Right renal cortex interstitium (tissue), 3 donors: ENCODE measurements at places on chromosomes 3 and 15. TPM values are rescaled to one million over a fixed set of nuclear protein-coding genes. Genes with fewer than 3 reads are reported as not detected.

Gene CLDN16
- 49.3 TPM for polyA plus RNA-seq

Gene LRRIQ4
- polyA plus RNA-seq: 0.08 TPM

Gene TICRR
- 8.5 TPM for polyA plus RNA-seq

Gene SH2D7
- 0.44 TPM for polyA plus RNA-seq

Gene MAP1A
- polyA plus RNA-seq: 8.7 TPM

Gene HIGD1A
- polyA plus RNA-seq: 202 TPM

Gene CYP1A1
- polyA plus RNA-seq: not detected

Gene ZBED2
- polyA plus RNA-seq: 0.18 TPM

Gene C3orf52
- polyA plus RNA-seq: 4.9 TPM

Gene TMEM212
- polyA plus RNA-seq: not detected

Gene C3orf22
- polyA plus RNA-seq: 0.11 TPM

Gene CCDC13
- 2.4 TPM for polyA plus RNA-seq

Gene MASP1
- 8.1 TPM for polyA plus RNA-seq

Gene TUSC7
- not detected for polyA plus RNA-seq

Gene GOLGA8O
- not detected for polyA plus RNA-seq

Gene C3orf80
- 0.25 TPM for polyA plus RNA-seq

Gene VPS18
- polyA plus RNA-seq: 17.7 TPM

Gene QTRT2
- 24.9 TPM for polyA plus RNA-seq

Gene PLSCR5
- not detected for polyA plus RNA-seq

Gene CTDSPL2
- polyA plus RNA-seq: 69.1 TPM

Gene DPPA2
- 0.76 TPM for polyA plus RNA-seq

Gene HAPLN3
- polyA plus RNA-seq: 2.1 TPM

Gene CCR5
- 0.46 TPM for polyA plus RNA-seq

Gene SLC2A2
- 11.3 TPM for polyA plus RNA-seq

Gene CAPN3
- polyA plus RNA-seq: 24.6 TPM

Gene TM4SF18
- polyA plus RNA-seq: 31.3 TPM

Gene KNG1
- polyA plus RNA-seq: 144 TPM

Gene CASR
- polyA plus RNA-seq: 27.1 TPM

Gene ZNF80
- polyA plus RNA-seq: not detected

Gene DNAJC19
- 78.4 TPM for polyA plus RNA-seq

Gene IQCF2
- not detected for polyA plus RNA-seq

Gene HRG
- 2.1 TPM for polyA plus RNA-seq

Gene COLQ
- 5.1 TPM for polyA plus RNA-seq

Gene TRPM1
- polyA plus RNA-seq: 0.18 TPM

Gene CEMIP
- 1.9 TPM for polyA plus RNA-seq

Gene KCNH8
- polyA plus RNA-seq: 0.75 TPM
